ENCODE measurements at places on chromosomes 1 and 21.
A peak's percentile ranks its signal among the peaks of the same experiment; 100 is the strongest.

- no peak for ATAC-seq
Observed at GRCh38 chr21:45032977-45033710, 41.2 kb upstream of the ADARB1 start.

DNA sequence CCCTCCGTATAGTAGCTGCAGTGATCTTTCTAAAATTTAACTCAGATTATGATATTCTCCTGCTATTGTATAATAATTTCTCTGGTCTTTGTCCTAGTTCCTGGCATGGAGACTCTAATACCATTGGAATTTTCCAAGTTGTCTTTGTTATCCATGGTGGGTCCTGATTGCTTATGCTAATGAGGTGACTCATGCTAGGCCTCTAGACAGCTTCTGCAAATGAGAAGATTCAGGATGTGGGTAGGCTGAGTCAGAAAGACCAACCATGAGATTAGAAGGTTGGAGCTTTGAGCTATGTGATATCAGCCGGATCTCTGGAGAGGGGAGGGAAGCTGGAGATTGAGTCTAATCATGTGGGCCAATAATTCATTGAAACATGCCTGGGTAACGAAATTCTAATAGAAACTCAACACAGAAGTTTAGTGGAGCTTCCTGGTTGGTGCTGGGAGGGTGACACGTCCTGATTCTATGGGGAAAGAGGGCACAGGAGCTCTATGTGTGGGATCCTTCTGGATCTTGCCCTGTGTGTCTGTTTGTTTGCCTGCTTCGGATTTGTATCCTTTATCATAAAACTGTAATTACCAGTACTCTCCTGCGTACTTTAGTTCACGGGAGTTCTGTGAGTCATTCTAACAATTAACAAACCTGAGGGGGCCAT is 73.2 kb upstream of the CNIH3 start:
- ATAC-seq, result peak; percentile 61

DNA sequence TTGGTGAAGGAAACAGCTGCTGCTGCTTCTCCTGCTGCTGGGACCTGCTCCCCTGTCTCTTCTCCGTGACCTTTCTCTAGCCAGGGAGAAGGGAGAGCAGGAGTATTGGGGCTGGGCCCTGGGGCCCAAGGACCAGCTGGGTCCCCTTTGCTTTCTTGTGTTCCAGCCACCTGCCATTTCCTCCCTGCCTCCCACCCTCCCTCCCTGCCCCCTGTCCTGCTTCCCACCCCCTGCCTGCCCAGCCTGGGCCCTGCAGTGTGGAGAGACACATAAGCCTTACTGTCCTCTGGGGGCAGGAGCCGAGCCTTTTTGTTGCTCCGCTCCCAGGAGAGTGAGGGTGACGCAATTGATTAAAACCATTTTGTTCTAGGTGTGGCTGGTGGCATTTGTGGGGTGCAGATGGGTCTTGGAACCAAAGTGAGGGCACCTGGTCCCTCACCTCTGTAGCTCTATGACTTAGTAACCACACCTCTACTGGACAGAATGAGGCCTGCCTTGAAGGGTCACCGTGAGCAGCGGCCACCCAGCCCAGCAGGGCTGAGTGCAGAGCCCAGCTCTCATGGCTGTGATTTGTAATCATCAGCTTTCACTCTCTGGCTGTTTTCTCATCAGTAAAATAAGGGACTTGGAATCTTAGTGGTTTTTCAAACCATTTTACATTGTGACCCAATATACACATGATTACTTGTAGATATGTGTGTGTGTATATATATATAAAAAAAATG is 13.9 kb upstream of the TMEM222 start:
- ATAC-seq, result no peak

DNA sequence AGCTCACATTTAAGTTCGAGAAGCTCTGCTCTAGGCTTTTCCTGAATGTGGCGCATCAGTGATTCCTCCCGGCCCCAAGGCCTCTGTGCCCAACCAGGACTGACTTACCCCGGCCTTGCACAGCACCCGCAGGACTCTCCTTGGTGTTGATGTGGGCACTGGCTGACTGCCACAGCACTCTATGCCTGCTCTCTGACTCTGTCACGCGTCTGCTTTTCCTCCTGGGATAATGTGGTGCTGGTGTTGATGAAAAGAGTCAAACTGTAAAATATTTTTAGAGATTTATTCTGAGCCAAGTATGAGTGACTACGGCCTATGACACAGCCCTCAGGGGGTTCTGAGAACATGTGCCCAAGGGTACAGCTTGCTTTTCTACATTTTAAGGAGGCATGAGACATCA is 15.5 kb upstream of the SLC2A5 start:
- ATAC-seq, result no peak

DNA sequence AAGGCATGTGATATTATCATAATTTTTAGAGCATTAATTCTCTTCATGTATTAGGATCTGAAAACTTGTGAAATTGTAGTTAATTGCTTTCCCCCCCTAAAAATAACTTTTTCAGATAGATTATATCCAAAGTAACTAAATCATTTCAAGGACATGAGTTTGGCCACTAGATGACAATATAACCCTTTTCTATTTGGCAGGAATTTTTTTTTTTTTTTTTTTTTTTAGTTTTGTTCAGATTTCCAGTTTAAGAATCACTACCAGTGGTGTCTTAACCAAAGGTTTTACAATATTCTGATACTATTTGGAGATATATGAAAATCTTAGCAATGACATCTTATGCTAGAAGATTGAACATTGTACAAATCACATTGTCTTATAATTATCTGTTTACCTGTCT is 370.8 kb downstream of the AMY1C start:
- ATAC-seq, result no peak

GRCh38 chr1:161260376-161261260 is 2.1 kb downstream of the PCP4L1 start:
- no peak for ATAC-seq

DNA sequence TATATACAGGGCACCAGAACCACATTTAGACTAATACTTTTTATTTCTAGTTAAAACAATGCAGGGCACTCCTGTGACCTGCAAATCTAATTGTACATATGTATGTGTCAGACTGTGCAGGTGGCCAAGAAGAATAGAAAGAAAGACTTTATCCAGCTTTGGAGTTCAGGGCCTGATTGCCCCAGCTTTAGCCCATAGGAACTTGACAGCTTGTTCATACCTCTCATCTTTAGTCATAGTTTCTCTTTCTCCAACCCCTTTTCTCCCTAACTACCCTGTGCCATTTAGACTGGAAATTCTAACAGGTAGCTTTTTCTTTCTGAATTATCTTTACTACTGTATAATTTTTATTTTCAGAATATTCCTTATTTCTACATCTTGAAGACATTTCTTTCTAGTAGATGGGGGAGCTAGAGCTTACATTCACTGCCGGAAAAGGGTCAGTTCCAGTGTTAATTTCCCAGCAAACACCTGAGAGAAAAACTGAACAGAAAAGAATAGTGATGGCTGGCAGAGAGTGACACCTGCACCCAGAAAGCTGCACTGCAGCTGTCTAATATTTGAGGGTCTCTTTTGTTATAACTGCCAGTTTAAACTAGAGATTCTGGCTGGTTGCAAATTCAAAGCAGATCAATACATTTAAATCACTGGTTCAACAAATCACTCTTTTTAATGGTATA is 8.4 kb downstream of the YBX1 start:
- no peak for ATAC-seq

GRCh38 chr1:23168079-23168444 is 594 bp downstream of the LUZP1 start:
- peak; percentile 49 for ATAC-seq

DNA sequence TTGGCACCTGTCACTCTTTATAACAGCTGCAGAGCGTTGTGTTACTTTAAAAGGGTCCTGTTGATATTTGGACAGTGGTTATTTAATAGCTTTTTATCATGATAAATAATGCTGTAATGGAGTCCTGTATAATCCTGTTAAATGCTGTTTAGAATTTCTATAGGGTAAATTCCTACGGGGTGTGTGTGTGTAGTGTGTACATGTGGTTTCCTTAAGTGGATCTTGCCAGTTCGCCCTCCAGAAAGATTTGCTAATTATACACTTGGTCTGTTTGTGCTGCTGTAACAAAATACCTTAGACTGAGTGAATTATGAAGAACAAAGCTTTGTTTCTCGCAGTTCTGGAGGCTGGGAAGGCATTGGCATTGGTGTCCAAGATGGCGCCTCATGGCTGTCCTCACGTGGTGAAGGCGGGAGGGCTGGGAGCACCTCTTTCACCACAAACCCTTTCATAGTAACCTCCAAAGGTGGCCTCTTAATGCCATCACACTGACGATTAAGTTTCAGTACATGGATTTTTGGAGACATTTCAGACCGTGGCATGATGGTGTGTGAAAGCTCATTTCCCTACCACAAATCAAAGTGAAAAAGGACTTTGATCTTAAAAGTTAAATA is 11.2 kb downstream of the PRMT2 start:
- ATAC-seq, result no peak

GRCh38 chr1:215423288-215423687 is 143.8 kb upstream of the KCTD3 start:
- ATAC-seq, result no peak

DNA sequence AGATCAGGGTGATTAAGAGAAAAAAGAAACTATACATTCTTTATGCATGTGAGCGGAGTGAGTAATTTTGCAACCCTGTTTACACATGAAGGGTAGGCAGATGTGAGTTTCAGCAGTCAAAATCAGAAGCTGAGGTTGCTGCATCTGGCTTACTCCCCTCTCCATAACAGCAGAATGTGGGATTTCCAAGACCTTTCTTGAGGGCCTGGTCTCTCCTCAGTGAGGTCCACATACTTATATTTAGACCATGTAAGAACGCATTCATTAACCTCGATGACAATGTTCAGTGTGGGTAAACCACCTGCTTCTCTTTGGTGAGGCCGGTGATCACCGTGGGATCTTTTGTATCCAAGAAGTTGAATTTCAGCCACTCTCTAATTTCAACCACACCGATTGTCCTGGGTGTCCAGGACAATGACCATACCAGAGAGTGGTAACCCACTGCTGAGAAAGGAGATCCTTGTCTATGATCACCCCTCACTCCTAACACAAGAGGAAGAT is 18.7 kb upstream of the RAP1A start:
- peak; percentile 87 for ATAC-seq

GRCh38 chr1:117215019-117215418 is 4.3 kb upstream of the VTCN1 start:
- no peak for ATAC-seq

GRCh38 chr1:42145764-42146625 is 7.2 kb upstream of the GUCA2B start:
- ATAC-seq, result no peak

- no peak for ATAC-seq
Observed at GRCh38 chr1:178694923-178695525, 30.0 kb upstream of the RALGPS2 start.

GRCh38 chr1:33494929-33495328 is 22.5 kb downstream of the ZSCAN20 start:
- no peak for ATAC-seq

GRCh38 chr21:41236352-41236973 is 68.5 kb downstream of the BACE2 start:
- ATAC-seq, result peak; percentile 42

- no peak for ATAC-seq
Observed at GRCh38 chr1:25063591-25064416, 133.7 kb upstream of the RUNX3 start.

- no peak for ATAC-seq
Observed at GRCh38 chr1:31105646-31106045, 40.1 kb upstream of the PUM1 start.

- ATAC-seq, result no peak
Observed at GRCh38 chr1:245276445-245276844, 121.7 kb downstream of the KIF26B start.

- peak; percentile 58 for ATAC-seq
Observed at GRCh38 chr1:1891349-1892078, 627 bp upstream of the GNB1 start.

- ATAC-seq, result no peak
Observed at GRCh38 chr1:156502894-156503697, 2.5 kb upstream of the MEF2D start.

DNA sequence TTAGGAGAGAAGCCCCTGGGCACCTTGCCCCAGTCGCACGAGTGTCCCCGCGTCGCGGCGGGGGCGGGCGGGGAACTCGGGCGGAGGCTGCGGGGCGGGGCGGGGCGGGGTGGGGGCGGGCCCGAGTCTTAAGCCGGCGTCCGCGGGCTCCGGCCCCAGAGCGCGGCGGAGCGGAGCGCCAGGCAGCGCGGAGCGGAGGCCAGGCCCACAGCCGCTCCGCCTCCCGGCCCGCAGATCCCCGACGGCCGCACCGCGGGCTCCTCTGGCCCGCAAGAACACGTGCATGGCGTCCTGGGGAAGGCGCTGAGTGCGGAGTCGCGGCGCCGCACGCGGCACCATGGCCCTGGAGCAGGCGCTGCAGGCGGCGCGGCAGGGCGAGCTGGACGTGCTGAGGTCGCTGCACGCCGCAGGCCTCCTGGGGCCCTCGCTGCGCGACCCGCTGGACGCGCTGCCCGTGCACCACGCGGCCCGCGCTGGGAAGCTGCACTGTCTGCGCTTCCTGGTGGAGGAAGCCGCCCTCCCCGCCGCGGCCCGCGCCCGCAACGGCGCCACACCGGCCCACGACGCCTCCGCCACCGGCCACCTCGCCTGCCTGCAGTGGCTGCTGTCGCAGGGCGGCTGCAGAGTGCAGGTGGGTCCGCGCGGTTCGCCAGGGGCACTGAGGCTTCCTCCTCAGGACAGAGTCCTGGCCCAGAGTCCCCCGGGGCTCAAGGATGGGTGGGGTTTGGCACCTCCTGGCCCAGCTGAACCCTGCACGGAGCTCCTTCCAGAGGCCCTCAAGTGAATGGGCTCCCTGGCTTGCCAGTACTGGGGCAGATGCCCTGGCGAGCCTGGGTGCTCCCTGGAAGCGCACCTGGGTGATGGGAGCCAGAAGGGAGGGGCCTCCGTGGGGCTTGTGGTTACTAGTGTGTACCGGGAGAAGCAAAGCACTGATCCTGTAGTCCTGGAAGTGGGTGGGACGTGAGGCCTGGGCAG is at the start of gene ESPN:
TSS of gene ESPN (plus strand) at position 158 of the 975 bp plus-strand sequence. CDS start at position 338, 180 bp downstream.
- ATAC-seq, result no peak

GRCh38 chr1:87632232-87632631 is 303.6 kb downstream of the LMO4 start:
- ATAC-seq, result no peak

DNA sequence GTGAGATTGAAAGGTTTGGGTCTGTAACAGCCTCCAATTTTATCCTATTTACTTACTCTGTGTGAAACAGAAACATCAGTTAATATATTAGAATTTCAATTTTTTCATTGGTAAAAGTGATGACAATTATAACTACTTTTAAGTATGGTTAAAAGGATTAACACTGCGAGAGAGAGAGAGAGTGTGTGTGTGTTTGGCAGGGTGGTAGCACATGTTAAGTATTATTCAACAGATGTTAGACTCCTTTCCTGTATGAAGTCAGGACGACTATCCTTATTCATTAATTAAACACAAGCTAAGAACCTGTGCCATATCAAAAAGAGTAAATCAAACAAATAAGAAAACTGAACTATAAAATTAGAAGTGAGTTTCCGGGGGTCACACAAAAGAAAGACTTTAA is 662.5 kb downstream of the PLPP3 start:
- ATAC-seq, result no peak

GRCh38 chr1:70915258-70916033 is 132.2 kb downstream of the PTGER3 start:
- ATAC-seq, result no peak

GRCh38 chr1:86435327-86435726 is 11.4 kb downstream of the CLCA2 start:
- ATAC-seq, result no peak
